ENCODE measurements at places on chromosomes 3 and 15.
A peak's percentile ranks its signal among the peaks of the same experiment; 100 is the strongest.

DNA sequence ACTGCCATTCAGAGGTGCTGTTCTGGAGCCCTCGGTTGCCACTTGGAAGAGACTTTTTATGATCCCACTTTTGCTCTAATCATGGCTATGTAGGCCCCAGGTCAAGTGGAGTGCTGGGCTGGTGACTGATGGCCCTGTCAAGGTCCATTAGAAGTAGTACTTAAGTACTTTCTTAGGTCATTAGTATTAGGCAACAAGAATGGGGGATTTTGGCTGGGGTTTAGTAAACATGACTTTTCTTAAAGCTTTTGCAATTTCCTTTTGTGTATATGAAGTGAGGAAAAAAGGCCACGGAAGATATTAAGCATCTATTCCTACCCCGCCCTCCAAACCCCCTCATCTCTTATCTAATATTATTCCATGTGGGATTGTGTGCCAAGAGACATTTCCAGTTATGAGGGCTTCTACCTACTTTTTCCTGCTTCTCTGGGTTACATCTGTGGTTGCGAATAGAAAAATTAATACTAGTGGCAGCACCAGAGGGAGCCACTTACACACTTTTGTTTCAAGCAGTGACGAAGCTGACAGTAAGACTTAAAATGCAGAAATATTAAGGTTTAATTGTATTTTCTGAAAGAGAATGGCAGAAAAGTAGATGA lies 13.9 kb downstream of the NLGN1 start:
- peak; percentile 81 for DNase-seq

DNA sequence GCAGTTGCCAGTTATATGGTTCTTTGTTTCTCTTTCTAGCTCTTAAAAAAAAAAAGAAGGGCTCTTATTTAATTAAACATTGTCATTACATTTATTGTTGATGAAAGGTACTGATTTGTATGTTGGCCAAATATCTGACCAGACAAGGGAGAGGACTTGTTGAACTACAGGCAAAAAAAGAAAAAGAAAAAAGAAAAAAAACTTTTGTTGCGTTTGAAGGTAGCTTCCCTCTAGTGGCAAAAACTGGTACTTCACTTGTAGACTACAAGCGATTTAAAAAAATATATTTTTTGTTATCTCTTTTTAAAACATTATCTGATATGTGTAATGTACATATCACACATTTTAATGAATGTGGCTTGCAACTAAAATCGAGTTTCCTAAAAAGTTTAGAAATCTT lies 280.6 kb downstream of the ROBO2 start:
- DNase-seq, result peak; percentile 54

DNA sequence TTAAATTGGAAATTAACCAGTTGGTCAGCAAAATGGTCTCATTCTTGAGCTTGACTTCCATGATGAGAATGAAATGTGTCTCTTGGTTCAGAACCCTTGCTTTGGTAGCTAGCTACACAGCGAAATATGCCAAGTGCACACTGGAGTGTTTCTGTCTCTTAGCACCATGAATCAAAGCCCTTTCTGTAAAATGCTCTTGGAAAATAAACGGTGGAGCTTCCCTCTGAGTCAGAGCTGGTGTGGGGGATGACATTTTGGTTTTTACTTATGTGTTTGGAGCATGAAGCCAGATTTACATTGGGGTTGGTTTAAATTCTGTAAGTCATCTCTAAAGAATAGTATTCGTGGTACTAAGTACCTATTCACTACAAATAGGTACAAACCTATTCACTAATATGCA lies 85.1 kb upstream of the NANOGP8 start:
- DNase-seq, result no peak

DNA sequence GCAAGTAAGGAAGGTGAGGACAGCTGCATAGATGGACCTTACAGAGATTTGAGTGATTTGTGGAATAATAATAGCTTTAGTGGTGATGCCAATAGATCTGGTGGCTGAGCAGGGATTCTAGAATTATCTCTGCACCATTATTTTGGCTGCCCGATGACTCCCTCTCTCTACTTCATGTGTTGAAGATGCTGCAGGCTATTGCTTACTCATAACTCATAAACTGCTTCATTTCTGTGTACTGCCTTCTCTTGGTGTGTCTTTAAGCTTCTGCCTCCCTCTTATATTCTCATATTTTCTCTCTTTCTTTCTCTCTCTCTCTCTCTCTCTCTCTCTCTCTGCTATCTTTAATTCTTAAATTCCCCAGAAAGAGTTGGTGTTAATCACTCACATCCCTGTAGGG lies 256.0 kb upstream of the TRIM42 start:
- no peak for DNase-seq

DNA sequence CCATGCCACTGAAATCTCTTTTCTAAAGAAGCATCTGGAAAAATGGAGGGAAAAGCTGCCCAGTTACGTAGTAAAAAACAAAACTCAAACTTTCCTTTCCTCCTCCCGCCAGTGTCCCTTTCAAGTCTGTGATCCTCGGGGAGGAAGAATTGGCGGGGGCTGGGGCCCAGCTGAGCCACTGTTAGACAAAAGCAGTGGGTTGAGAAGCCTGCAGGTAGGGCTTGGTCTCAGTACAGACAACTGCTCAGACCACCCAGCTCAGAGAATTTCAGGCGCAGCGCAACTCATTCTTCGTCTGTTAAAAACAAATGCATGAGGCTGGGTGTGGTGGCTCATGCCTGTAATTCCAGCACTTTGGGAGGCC lies 117.1 kb downstream of the MYLK start:
- DNase-seq, result no peak

- DNase-seq, result peak; percentile 36
Observed at GRCh38 chr15:34109797-34110663, 8.1 kb downstream of the PGBD4 start.

DNA sequence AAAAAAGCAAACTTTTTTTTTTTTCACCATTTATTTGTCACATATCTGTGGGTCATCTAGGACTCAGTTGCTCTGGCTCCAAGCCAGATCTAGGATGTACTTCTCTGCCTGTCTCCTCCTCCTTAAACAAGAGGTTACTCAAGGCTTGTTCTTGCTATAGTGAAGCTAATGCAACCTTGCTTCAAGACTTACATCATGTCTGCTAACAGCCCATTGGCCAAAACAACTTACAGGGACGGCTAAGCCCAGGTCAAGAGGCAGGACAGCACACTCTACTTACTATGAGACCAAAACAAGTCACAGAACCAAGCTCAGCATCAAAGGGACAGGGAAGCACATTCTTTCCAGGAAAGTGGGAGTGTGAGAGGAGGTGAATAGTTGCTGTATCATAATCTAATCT lies 123.8 kb upstream of the BNIP2 start:
- DNase-seq, result no peak

DNA sequence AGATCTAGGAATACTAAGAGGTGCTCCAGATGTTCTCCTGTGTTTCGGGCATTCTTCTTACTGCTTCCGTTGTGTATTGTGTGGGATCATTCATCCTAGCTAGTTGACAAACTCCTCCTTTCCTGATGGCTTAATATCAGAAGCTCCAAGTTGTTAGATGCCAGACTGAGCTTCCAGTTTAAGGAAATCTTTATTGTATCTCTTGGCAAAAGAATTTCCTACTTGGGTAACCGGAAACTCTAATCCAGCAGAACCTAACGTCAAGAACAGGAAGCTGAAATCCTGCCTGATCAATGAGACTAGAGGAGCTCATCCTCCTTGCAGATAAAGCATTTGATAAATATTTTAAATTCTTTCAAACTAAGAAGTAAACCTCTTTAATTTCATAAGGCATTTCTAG lies 27.7 kb upstream of the MYH15 start:
- DNase-seq, result no peak

- no peak for DNase-seq
Observed at GRCh38 chr15:80068578-80068977, 9.1 kb downstream of the ZFAND6 start.

DNA sequence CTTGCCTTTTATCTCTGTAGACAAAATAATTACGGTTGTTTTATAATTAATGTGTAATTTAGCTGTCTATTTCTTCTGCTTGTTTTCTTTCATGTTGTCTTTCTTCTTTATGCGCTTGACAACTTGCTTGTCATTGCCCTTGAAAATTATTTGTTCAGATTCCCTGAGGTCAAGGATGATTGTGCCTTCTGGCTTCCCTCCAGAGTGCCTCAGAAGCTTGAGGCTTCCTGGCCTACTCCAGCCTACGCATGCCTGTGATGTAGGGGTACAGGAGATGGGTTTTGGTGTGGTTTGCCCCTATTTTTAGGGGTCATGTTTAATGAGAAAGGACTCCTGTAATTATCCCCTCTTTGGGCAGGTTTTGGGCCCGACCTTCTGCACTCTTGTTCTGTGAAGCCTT lies 231.5 kb downstream of the SV2B start:
- DNase-seq, result peak; percentile 17

GRCh38 chr3:135853981-135854380 lies 111.5 kb upstream of the PPP2R3A start:
- DNase-seq, result no peak

DNA sequence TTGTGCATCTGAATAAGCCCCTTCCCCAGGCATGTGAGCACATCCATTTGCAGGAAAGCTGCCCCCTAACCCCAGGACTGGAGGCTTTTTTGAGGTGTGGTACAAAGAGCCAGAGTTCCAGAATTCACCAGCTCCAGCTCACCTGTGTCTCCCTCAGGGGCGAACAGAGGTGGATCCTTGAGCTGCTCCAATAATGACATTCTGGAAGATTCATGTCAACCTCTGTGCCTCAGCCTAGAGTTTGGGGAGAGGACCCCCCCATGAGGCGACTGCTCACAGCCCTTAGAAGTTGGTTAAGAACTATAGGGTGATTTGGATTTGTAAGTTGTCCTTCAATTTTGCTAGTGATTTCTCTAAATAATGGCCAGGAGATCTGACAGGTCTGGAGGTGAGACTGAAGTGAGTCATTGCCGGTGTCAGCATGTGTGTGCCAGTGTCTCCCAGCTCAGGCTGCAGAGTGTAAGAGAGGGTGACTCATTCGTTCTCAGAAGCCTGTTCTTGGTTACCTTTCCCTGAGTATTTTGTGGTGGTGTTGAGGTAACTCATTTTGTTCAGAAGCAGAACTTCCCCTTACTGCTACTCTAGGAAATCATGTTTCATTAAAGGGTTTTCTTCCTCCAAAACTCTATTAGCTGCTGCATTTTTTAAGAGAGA lies 136.9 kb upstream of the TOPAZ1 start:
- DNase-seq, result no peak

- no peak for DNase-seq
Observed at GRCh38 chr15:90496791-90497190, 32.9 kb upstream of the CRTC3 start.

- peak; percentile 49 for DNase-seq
Observed at GRCh38 chr3:141279077-141279967, 47.7 kb downstream of the PXYLP1 start.

DNA sequence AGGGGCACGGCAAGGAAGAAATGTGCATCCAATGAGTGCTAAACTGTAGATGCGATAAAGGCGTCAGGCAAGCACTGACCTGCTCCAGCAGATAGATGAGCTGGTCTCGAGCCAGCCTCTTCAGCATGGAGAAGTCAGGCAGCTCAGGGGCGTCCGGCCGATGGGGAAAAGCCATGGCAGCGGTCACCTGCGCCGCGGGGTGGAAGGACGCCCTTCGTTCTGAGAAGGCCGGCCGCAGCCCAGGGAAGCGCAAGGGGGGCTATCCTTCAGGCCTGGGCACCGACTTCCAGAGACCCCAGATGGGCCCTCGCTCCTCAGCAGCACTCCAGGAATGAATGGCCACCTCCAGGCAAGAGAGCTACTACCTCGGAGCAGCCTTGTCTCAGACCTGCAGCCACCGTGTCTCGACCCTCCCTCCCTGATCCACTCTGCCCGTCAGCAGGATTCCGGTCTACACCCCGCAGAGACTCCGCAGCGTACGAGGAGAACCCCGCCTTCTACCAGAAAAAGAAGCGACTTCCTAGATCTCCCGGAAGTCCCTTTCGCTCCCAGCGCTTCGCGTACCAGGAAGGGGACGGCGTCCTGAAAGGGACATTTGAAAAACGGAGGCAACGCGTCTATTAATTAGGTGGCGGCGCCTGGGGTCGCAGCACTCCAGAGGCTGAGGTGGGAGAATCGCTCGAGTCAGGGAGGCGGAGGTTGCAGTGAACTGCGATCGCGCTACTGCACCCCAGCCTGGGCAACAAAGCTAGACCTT lies at the start of gene VPS33B:
Gene VPS33B (minus strand): TSS at position 520 of the 757 bp plus-strand sequence. CDS start 345 bp downstream, at position 175.
- DNase-seq, result peak; percentile 97

GRCh38 chr3:162647321-162647720 lies 1150.7 kb downstream of the OTOL1 start:
- DNase-seq, result no peak

Measured in eye (tissue), 1 donor.